ENCODE measurements at places on chromosomes 1 and 21.

DNA sequence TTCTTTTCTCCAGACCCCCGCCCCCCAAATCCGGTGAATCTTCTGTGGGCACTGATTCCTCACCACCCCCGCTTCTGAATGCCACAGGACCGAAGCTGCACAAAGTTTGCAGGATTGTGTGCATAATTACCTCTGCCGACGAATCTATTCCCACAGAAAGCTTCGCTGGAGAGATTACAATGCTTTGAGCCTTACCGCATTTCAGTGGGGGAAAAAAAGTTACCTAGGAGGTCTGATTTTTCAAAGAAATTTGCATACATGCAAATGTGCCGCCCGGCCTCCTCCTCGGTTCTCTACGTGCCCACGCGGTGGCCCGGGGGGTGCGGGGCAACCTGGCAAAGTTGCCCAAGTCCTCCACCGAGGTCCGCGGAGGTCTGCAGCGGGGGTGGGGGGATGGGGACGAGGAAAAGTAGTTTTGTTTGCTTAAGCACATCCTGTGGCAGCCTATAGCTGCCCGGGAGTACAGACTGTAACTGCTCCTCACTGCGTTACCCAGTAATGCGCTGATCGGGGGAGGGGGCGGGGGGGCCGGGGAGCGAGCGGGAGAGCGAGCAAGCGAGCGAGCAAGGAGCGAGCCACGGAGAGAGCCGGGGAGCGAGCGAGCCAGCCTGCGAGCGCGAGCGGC, 563 bp upstream of the NFIA start:
- DNase-seq = peak; percentile 43

- no peak for DNase-seq
Measured at GRCh38 chr21:27550287-27550686, 583.4 kb upstream of the ADAMTS5 start.

DNA sequence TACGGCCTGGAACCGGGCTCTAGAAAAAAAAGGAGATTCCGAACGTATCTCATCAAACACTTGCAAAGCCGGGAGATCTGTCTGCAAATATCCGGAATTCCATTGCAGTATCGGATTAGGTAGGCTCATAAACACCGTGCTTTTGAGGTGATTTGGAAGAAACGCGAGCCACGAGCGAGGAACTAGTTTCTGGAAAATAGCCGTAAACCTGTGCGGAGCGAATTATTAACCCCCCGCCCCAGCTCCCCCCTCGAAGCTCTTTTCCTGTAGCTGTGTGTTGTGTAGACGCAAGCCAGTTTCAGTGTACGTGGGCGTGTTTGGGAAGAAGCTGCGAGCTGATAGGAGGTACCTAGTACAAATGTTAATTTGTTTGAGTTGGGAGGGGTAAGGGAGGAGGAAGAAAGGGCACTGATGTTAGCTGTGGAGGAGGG, 1.1 kb downstream of the RALGPS2 start:
- DNase-seq = peak; percentile 62

- no peak for DNase-seq
Measured at GRCh38 chr1:33047839-33048305, 11.2 kb upstream of the AK2 start.

DNA sequence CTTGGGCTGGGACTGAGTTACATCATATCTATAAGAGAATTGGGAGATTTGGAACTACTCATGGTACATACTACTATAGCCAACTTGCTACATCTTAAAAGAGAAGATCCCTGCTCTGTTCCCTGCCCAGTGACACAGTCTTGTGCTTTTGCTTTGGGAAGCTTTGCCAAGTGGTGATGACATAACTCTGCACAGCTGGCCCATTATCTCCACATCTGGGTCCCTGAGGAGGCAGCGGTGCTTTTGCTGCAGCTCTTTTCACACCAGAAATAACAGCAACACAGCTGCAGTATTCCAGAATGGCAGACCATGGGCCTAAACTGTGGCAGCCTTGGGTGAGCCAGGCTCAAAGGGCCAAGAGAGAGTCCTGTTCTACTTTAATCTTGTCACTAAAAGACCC, 296.0 kb downstream of the HHAT start:
- DNase-seq = no peak

GRCh38 chr1:97350662-97351061, 570.2 kb downstream of the DPYD start:
- DNase-seq = no peak

- DNase-seq = no peak
Measured at GRCh38 chr1:10031461-10031860, 1.3 kb upstream of the UBE4B start.

DNA sequence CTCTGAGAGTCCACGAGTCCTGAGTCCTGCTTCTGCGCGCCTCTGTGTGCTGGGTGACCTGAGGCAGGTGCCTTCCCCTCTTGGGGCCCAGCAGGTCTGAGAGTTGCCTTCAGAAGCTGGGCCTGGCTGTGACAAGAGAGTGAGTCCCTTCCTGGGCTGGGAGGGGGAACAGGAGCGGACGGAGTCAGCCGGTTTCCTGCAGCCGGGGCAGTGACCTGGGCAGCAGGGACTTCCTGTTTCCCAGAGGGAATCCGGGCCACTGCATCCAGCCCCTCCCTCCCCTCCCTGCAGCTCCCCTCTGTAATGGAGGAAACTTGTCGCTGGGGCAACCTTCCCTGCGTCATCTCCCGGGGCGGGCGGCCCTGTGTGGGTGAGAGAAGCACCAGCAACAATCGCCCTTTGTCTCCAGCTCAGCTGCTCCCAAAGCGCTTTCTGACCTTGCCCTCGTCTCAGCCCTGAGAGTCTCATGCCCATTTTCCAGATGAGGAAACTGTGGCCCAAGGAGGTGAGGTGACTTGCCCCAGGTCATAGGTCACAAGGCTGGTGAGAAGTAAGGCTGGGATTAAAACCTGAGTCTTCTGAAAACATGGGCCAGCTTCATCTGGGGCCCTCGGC, 61.1 kb downstream of the SDC3 start:
- no peak for DNase-seq

DNA sequence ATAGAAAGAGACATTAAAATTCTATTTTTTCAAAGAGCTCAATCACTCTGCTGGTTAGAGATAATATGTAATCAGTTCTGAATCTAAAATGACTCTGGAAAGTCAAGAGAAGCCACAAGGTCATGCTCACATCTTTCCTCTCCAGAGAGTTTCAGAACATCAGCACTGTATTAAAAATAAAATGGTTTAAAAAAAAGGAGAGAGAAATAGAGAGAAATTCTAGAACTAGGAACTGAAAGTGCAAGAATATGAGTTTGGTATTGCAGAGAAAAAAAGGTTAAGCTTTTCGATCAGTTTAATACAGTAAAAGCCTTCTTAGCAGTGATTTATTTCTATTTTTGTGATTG, 44.0 kb upstream of the DIPK1A start:
- no peak for DNase-seq

- DNase-seq = peak; percentile 17
Measured at GRCh38 chr1:33007190-33008050, 29.3 kb downstream of the AK2 start.

GRCh38 chr21:33309778-33310177, 15.0 kb upstream of the IFNAR1 start:
- DNase-seq = no peak

- DNase-seq = no peak
Measured at GRCh38 chr21:25360593-25360992, 246.7 kb downstream of the MRPL39 start.

DNA sequence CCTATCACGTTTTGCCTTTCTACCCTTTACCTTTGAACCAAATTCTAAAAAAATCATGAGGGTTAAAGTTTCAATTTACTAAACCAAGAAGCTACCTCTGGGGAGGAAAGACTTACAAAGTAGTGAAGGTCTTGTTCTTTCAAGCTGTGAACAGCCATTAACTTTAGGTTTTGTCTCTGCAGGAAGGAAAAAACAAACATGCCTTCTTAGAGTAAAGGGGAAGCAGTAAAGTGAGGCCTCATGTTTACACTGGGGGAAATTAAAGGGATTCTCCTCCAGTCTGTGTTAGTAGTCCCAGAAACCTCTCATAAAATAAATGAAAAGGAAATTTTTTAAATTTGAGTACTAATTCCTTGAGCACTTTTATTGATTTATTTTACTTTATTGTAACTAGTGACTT, 780.2 kb upstream of the ADGRL2 start:
- DNase-seq = no peak

DNA sequence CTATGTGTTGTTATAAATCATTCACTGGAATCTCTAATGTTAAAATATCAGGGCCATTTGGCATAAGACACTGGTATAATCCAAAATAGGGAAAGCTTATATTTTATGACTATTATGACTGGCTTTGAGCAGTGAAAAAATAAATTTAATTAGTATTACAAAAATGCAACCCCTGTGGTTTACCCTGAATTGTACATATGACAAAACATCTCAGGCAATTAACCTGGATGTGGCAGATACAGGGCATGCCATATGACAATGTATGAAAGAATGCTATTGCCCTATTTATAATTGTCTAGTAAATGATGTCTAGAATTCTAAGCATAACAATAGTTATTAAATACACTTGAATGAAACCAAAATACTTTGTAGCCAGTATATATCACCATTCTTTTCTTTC, 532.5 kb upstream of the ADGRL4 start:
- DNase-seq = no peak

DNA sequence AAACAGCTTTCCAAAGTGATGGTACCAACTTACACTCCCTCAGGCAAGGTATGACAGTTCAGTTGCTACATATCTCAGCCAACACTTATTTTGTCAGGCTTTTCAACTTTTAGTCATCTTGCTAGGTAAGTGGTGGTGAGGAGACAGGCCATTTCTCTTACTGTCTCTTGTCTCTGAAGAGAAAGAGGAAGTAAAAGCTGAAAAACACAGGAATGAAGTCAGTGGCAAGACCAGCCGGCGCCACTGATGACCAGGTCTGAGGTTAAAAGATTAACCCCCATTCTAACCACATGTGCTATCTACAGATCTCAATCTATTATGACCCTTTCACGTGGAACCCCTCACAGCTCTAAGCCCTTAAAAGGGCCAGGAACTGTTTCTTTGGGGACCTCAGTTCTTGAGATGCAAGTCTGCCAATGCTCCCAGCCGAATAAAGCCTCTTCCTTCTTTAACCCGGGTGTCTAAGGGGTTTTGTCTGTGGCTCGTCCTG, 4.2 kb downstream of the ADCY10 start:
- no peak for DNase-seq

GRCh38 chr1:41236781-41237180, 5.3 kb downstream of the SCMH1 start:
- no peak for DNase-seq

GRCh38 chr1:204128964-204129896, 22.6 kb downstream of the ETNK2 start:
- peak; percentile 51 for DNase-seq

GRCh38 chr1:234961456-234962339, 166.9 kb downstream of the TOMM20 start:
- DNase-seq = no peak

GRCh38 chr1:72230746-72231145, 51.6 kb downstream of the NEGR1 start:
- DNase-seq = no peak

- no peak for DNase-seq
Measured at GRCh38 chr1:156676820-156677615, at the start of gene NES. NES (minus strand) TSS chr1:156677407; CDS start chr1:156677264, 143 bp downstream.

- DNase-seq = no peak
Measured at GRCh38 chr1:234722904-234723720, 113.1 kb upstream of the IRF2BP2 start.

GRCh38 chr1:41863718-41864117, 55.0 kb downstream of the HIVEP3 start:
- no peak for DNase-seq

GRCh38 chr1:206735553-206736031, 35.0 kb upstream of the IL19 start:
- no peak for DNase-seq

- no peak for DNase-seq
Measured at GRCh38 chr1:245587435-245588115, 432.8 kb downstream of the KIF26B start.

DNA sequence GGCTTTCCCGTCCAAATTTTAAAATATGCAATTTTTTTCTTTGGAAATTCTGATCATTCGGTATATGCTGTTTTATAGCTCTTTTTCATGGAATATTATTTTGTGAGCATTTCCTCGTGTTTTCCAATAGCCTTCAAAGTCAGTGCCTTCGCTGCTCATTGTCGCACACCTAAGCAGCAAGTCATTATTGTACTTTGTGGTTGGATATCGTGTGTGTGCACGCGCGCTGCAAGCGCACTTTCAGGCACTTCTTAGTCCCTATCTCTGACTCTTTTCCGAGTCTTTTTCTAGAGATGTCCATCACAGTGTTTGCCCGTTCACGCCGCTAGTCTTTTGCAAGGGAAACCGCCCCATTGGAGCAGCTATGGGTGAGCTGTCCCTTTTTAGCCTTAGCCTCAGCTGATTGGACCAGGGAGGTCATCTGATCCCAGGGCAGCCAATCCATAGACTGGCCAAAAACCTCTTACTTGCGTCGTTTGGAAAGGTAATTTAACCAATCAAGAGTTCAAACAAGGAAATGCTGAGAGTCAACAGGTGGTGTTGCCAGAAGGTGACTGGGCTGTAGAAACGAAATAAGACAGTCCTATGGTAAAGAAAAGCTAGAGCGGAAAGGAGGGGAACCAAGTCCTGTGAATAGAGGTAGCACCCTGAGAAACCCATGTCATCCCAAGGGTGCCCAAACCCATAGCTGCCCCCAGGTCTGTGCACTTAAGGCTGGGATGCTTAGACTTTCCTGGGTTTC, 710 bp upstream of the HYI start:
- DNase-seq = peak; percentile 70

- DNase-seq = no peak
Measured at GRCh38 chr1:185565302-185565701, 168.9 kb upstream of the HMCN1 start.

GRCh38 chr21:45835301-45836267, 146.0 kb upstream of the COL6A1 start:
- no peak for DNase-seq

DNA sequence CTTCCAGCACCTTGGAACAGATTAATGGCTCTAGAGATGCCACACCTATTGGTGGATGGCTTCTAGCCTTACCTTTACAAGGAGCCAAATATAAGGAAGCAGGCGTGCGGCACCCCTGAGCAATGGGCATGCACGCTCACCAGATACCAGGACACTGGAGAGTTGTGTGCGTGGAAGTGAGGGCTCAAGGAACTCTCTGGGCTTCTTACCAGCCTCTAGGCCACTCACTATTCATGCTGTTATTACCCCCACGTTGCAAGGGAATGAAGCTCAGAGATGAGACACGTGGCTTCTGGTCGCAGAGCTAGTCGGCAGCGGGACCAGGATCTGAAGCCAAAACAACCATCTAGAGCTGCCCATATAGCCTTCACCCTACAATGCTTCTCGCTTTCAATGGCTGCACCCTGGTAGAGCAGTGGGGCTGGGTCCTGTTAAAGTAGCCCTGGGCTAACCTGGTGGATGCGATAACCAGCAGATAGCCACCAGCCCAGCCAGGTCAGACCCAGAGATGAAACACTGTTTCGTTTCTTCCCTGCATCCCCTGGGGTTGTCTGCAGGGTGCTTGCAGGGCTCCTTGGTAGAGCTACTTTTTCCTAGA, 396.4 kb upstream of the VAMP3 start:
- DNase-seq = no peak

GRCh38 chr1:114010433-114011184, 31.3 kb downstream of the OLFML3 start:
- DNase-seq = no peak

Measured in central memory CD4-positive, alpha-beta T cell (primary cell).